Activated naive CD4-positive, alpha-beta T cell treated with anti-CD3 and anti-CD28 coated beads, Interleukin-2, amount 50 U/mL, for 72 hours (primary cell): ENCODE measurements at places on chromosomes 16 and 17.
A peak's percentile ranks its signal among the peaks of the same experiment; 100 is the strongest.

- no peak for DNase-seq
Observed at GRCh38 chr17:17033466-17033865, 8.8 kb upstream of the MPRIP start.

GRCh38 chr16:62644030-62644812 is 608.0 kb upstream of the CDH8 start:
- no peak for DNase-seq

DNA sequence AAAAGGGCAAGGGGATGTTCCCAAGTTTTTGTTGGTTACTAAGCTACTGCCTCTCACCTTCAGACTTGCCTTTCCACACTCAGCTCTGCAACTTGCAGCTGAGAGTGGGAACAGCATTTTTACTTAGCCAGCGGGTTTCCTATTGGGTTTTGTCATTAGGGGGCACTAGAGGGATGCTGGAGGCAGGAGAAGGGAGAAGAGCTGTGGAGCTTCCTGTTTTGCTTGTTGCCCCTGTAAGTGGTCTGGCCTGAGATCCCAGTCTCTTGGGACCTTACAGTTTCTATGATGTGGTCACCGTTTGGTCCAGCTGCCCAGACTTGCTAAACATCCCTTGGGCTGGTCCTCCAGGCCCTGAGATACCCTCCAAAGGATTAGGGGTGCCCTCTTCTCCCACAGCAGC is 209.6 kb upstream of the NLRP1 start:
- no peak for DNase-seq

GRCh38 chr16:67329901-67330300 is 3.3 kb downstream of the LRRC36 start:
- no peak for DNase-seq

- DNase-seq = no peak
Observed at GRCh38 chr17:48175692-48176470, 68.3 kb downstream of the SNX11 start.

- DNase-seq = no peak
Observed at GRCh38 chr16:56481468-56482122, 30.2 kb downstream of the OGFOD1 start.

- DNase-seq = no peak
Observed at GRCh38 chr17:38341035-38341721, 2.6 kb downstream of the GPR179 start.

- DNase-seq = no peak
Observed at GRCh38 chr17:69093995-69094394, 33.3 kb upstream of the ABCA9 start.

DNA sequence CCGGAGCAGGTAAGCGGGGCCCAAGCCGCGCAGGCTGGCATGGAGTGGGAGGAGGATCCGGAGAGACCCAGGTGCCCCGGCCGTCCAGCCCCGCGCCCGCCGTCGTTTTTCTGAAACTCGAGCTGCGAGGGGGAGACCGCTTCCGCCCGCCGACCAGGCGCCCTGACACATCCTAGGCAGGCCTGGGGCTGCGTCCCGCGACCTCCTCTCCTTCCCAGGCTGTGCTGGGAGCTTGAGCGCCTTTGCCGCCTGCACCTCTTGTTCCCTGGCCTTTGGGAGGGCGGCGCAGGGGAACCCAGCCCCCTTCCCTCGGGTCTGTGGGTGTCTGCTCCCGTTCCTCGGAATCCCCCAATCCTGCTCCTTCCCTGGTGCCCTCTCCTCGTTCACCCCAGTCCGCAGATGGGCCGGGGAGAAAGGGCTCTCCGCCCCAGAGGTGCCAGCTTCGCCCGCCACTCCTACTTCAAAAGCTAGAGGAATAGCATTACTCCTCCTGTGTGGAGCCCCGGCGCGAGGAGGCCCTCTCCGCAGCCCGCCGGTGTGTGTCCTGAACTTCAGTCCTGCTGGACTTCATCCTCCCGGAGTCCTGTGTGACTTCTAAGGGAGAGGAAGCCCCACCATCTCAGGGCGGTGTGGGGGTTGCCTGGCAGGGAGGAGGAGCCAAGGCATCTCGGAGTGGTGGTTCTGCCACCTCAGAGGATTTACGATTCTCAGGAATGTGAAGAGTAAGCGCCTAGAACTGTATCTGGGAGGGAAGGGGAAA is 1.0 kb downstream of the NHERF1 start:
- peak; percentile 69 for DNase-seq

DNA sequence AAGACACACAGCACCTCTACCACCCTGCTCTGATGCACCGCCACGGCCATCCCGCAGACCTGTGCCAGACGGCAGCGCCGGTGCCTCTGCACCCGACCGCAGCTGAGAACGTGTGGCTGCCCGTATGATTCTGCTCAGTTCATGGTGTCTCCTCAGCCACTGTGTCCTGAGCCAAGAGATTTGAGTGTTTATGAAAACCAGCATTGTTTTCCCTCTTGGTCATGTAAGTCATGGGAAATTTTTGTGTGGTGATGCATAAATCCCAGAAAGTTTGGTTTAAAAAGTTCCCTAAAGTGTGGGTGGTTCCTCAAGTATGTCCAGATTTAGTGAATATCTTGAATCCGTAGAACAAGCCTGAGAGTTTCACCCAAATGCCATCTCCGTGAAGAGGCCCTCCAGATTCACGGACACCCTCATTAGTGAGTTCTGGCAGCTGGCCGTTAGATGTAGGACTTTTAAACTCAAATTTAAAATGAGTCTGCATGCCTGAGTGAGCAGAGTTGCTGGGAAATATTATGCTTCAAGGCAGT is 57.6 kb downstream of the CDRT4 start:
- no peak for DNase-seq

DNA sequence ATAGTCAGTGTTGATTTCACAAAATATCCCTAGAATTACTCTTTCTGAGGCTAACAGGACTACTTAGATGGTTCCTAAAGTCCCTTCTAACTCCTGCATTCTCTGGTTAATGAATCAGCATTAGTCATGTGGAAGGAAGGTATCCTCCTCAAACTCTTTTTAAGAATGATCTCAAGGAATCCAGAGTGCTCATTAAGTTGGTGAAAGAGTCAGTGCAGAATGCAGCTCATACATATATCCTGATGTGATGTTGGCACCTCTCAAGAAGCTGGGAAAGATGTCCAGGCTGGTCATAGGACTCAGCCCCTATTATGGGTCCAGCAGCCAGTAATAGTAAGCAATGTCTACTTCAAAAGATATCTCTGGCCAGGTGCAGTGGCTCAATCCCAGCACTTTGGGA is 65.5 kb downstream of the PIGL start:
- no peak for DNase-seq

GRCh38 chr17:29283496-29283895 is 10.5 kb downstream of the NUFIP2 start:
- DNase-seq = no peak

- no peak for DNase-seq
Observed at GRCh38 chr16:4904108-4904941, 32.6 kb downstream of the PPL start.

DNA sequence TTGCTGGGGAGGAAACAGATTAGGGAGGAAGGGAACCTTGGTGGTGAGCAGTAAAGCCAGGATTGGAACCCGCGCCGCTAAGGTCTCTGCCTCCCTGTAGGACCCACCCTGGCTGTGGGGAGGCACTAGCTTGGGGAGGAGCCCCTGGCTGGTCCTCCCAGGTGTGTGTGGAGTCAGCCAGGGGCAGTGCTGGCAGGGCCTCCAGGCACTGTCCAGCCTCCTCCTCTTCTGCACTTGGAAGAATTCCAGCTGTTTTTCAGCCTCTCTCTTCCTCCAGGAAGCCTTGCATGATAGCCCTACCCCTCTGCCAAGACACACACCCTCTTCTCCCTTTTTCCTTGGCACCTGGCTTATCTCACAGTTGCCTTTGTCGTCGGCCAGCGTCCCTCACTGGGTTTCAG is 34.8 kb downstream of the TMEM235 start:
- DNase-seq = no peak

DNA sequence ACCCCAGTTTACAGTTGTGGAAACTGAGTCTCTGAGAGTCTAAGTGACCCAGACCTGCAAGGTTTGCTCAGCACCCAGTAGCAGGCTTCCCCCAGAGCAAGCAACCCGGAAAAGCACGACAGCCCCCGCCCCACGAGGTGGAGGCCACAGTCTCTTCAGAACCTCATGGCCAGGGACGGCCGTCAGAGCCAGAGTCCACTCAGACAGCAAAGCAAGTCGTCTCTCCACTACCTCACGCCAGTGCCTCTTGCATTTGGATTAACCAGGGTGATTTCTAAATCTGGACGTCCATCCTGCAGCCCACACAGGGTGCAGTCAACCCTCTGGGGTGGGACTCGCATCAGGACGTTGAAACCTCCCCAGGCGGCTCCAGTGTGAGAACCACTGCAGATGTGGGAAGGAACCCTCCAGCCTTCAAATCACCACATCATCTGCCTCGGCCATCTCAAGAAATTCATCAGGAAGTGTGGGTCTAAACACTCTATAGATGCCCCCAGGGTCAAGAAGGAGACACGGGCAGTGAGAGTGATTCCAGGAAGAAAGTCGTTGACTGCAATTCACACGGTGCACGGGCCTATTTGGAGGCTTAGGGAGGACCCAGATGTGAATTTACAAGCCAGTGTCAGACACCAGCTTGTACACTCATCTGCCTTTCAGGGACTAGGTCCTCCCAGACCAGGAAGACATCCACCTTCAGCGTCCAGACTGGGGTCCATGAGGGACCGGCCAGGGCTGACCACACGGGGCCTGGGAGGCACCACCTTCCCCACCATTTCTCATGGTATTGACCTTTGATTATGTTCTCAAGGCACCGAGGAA is 20.2 kb upstream of the RBFOX3 start:
- no peak for DNase-seq

GRCh38 chr16:57624044-57624688 is 4.3 kb upstream of the ADGRG1 start:
- DNase-seq = no peak

- DNase-seq = no peak
Observed at GRCh38 chr17:39631403-39631802, 4.7 kb downstream of the PPP1R1B start.

- no peak for DNase-seq
Observed at GRCh38 chr16:87739801-87740200, 26.0 kb downstream of the KLHDC4 start.

DNA sequence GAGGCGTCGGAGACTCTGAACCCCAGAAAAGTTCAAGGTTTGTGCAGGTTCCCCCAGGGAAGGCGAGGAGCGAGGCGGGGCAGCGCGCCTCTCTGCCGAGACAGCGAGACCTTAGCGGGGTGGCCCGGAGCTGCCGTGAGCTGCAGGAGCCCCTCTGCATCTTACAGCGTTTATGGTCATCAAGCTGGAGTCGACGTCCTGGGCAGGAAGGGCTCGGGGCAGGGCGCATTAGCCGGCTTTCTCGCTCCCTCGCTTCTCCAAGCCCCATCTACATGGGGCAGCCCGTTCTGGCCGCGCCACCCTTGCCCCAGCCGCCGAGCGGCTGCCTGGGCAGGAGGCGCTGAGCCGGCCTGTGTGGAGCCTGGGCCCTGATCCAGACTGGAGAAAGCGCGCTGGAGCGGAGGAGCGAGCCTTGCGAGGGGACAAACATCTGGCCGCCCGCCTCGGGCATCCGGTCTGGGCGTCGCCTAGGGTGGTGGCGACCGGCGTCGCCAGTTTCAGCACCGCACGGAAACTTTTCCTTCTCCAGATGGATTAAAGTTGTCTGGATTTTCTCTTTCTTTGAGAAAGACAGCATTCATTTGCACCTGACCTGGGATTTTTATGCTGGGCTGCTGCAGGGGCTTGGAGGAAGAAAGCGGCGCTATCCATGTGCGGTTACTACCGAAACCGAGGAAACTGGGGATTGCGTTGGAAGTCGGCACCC is 750 bp downstream of the TMEM132E start:
- DNase-seq = no peak

DNA sequence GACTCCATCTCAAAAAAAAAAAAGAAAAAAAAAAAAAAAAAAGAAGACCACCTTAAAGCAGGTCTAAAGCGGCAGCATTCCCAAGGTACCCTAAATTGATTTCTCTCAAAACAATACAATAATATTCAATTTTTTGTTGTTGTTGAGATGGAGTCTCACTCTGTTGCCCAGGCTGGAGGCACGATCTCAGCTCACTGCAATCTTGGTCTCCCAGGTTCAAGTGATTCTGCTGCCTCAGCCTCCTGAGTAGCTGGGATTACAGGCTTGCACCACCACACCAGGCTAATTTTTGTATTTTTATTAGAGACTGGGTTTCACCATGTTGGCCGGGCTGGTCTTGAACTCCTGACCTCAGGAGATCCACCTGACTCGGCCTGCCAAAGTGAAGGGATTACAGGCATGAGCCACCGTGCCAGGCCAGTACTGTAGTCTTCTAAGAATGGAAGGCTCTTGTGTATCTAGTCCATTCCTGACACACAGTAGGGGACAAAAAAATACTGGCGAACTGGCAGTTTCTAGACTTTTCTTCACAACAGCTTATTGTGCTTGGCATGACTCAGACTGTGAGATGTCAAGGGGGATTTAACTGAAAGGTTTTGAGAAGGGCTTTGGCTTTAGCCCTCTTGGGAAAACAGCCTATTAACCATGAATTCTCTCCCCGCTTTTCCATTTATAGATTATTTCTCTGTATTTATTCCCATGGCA is 17.3 kb downstream of the CDR2 start:
- DNase-seq = no peak

DNA sequence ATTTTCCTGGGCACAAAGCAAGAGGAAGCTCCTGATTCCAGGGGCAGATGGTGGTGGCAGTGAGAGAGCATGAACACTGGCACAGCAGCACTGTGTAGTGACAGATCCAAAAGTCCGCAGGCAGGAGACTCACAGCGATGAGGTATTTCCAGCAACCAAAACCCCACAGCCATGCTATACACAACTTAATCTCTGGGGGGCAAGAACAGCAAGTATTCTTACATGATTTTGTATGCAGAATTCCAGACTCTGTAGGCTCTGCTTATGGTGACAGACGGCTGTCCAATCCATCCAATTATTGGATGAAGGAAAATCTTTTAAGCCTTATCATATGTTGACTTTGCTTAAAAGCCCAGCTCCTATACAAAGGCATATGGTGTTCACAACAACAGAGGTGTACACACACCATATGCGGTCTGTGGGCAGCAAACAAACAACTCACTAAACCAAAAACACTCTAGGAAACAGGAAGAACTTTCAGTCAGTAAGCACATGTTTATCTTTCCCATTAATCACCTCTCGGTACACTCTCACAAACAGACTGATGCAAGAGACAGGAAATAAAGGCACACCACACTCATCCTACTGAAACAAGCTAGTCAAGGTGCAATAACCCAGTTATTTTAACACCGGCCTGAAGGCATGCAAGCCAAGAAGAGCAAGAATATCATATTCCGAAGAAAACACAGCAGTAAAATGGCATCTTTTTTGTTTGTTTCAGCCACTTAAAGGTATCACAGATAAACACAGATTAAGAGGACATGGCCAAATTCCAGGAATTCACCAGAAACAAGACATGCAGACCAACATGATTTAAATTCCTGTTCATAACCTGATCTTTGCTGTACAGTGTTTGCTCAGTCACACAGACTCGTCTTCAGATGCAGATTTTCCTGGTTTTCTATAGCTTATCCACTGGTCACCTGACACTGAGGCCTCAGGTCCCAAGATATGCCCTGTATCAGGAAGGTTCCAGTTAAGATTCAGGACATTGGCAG is 47.8 kb downstream of the ERN1 start:
- DNase-seq = no peak

DNA sequence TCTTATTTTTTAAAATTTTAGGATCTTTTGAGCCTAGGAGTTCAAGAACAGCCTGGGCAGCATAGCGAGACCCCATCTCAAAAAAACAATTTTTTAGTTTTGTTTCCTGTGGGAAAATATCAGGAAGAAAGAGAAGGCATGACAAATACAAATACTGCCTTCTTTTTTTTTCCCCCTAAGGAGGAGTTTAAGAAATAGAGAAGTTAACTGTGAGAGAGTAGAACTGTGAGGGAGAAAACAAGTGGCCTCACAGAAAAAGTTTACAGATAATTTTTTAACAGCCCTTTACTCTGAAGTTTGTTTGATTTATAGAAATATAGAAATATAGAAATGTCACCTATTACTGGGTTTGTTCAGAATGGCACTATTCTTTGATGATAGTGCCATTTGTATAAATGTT is 21.1 kb downstream of the TTYH2 start:
- DNase-seq = no peak
